ENCODE measurements at places on chromosomes 3 and 15. TPM values are rescaled to one million over a fixed set of nuclear protein-coding genes. Genes with fewer than 3 reads are reported as not detected.
A peak's percentile ranks its signal among the peaks of the same experiment; 100 is the strongest.

ISLR gene
- 70.7 TPM for total RNA-seq

DNA sequence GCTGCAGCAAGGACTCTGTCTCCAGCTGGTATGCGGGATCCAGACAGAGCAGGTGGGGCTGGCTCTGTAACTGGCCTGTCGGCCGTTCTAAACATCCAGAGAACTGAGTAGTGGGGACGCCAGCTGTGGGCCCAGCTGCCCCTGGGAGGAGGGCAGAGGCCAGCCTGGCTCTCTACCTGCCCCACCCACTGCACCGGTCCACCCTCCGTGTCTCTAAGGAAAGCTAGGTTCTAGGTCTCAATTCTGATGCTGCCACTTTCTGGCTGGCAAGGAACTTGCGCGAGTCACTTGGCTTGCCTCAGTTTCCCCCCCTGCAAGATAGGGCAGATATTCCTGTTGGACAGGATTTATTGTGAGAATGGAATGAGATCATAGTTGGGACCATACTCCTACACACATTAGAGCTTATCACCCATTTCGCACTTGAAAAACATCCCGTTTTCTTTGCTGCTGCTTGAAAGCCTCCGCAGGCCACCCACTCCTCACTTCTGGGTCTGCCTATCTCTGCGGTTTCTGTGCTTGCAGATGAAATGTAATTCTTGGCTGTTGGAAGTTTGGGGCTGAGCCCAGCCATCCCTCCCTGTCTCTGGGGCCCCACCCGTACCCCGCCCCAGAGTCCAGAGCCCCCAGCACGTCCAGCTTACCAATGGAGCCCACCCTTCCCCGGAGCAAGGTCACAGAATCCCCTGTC lies 65.8 kb downstream of the IQSEC1 start:
- DNase-seq = no peak

DNA sequence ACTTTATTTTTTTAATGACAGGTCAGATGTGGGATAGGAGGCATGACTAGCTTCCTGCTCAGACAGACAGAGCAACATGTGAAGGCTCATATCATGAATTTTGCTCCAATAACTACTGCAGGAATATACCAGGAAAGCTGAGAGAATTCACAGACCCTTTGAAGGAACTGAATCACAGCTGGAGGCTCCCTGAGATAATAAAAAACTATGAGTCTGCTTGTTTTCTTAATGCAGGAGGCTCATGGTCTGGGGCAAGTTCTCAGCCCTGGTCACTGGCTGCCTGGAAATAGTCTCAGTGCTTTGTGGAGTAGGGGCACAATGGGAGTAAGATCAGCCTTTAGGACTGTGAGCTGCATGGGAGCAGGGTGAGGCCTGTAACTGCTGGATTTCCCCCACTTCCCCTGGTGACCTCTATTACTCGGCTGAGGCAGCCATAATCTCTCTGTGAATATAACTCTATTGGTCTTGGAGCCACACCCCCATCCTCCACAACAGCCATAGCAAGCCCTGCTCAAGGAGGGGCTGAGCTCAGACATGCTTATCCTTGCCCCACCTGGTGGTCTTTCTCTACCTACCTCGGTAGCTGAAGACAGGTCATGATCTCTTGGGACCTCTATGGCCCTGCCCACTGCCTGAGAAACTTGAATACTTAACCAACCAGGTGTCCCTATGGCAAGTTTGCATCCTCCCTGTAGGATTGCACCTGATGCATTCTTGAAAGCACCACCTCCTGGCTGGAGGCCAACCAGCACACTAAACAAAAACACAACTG lies 281.6 kb upstream of the TMCO5A start:
- DNase-seq = no peak

DNA sequence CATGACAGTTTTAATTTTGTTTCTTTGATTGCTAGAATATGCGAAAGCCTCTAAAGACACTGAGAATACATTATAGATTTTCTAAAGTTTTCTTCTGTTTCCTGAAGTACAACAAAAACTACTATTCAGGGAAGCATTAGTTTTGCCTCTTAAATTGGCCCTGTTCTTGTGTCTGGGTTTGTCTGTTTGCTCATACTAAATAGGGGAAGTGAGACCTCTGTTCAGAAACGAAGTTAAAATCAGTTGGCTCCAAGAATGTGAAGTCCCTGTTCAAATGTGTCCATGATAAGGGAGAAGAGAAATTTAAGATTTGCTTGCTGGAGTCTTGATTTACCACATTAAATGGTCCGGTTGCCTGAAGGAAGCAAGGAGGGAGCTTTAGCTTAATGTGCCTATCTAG lies 327.3 kb upstream of the GBE1 start:
- DNase-seq = no peak

C3orf85 gene
- total RNA-seq = not detected

GRCh38 chr15:67917037-67917436 lies 77.2 kb upstream of the RNU6-1 start:
- DNase-seq = peak; percentile 32

DNA sequence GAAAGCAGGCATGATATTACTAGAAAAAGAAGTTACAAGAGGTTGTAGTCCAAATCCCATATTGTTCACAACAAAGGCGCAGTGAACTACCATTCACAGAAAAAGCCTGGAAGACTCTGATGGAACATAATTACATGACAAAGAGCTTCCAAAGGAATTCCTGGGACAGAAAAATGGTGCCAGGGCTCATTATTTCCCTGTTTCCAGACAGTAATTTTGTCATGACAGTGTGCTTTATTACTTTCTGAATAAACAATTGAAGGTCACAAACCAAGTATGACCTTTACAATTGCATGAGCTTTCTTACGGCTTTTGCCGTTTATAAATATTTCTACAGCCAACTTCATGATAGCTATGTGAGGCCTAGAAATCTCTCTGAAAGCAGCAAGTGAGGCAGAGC lies 61.0 kb downstream of the CYFIP1 start:
- no peak for DNase-seq

CCDC71 gene
- 47.0 TPM for total RNA-seq

VGLL3 gene
- 55.5 TPM for total RNA-seq

SAMMSON gene
- total RNA-seq = 0.14 TPM

DNA sequence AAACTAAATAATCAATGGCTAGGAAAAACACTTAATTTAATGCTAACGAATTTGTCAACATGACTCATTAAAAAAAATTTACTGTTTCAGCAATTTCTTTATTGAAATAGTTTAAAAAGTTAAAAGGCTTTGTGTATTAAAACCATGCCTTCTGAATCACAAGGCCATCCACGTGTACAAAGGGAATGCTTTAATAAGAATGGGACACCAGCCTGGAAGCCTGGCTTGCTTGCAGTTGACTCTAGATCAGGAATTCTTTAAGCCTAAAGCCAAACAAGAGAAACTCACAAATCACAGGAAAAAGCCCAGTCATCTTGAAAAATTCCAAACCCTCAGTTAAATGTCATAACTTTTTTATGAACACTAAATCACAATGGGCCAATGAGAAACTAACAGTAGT lies 137.6 kb downstream of the PEAK1 start:
- DNase-seq = no peak

DNA sequence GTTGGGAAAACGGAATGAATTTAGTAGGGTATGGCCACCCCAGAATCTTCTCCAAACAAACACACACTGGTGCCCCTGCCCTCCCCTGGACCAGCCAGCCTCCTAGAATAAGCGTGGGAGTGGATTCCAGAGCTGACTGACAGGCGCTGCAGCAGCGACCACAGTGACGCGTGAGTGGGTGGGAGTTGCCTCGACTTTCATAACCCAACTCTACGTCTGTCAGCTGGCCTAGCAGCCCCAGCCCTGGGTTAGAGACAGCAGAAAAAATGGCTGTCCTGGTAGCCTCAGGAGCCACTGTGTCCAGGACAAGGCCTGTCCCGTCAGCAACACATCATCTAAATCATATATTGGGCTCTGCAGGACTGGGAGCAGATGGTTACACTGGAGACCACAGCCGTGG lies 10.0 kb downstream of the PLA2G4B start:
- no peak for DNase-seq

- DNase-seq = peak; percentile 31
Measured at GRCh38 chr3:51942603-51943450, 664 bp downstream of the PARP3 start.

CPNE9 gene
- not detected for total RNA-seq

MUC20 gene
- 17.9 TPM for total RNA-seq

DNA sequence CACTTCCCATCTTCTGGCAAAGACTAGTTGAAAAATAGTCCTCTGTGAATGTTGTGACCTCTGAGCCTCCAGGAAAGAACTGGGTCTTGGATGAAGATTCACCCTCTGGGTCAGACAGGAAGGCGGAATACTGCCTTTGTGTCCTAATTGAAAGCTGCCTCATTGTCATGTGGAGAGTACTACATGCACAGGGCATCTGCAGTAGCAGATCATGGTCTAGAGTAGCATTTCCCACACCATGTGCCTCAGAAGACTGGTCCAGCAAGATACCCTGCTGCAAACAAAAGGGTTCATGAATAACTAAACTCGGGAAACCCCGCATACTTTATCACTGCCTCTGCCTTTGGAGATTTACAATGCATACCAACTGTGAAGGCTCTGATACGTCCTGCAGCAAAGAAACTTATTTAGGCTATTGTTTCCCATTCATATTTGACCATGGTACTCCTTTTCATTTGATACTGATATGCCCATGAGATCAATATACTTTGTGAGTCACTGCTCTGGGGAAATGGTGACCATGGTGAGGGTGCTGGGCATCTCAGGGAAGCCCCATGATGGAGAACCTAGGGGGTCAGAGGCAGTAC lies 22.7 kb downstream of the IRAK2 start:
- no peak for DNase-seq

DNA sequence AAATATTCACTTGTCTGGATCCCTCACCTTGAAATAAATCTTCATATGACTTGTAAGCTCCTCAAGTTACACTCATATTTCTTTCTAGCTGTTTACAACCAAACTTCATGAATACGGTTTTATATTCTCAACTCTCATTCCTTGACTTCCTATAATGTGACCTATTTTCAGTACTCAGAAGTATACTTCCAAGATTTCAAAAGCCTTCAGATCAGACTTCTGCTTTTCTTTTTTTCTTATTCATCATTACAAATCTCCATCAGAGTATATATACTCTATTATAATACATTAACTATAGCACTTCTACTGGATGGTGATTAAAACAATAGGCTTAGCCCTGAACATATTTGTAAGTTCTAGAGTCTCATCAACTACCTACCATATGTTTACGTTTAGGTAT lies 123.6 kb upstream of the ALCAM start:
- DNase-seq = no peak

DNA sequence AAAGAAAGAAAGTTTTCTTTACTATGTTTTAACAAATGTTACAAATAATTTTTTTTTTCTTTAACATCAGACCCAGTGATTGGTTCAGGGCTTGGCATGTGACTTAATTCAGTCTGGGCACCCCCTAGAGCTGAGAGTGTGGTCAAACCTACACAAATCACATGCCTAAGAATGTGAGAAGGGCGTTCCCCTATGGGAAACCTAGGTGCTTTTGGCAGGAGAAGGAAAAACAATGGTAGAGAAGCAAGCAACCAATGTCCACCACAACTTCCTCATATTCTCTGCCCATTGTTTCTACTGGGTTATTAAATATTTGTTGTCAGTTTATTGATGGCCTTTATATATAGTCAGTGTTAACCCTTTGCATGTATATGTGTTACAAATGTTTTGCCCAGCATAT lies 21.4 kb upstream of the PIAS1 start:
- no peak for DNase-seq

- DNase-seq = no peak
Measured at GRCh38 chr15:33113666-33114373, 80.7 kb downstream of the FMN1 start.

- DNase-seq = no peak
Measured at GRCh38 chr3:59675495-59675894, 625.7 kb upstream of the CFAP20DC start.

RRP9 gene
- total RNA-seq = 18.6 TPM

GRCh38 chr3:66423791-66424190 lies 77.0 kb downstream of the LRIG1 start:
- no peak for DNase-seq

GRCh38 chr3:47464588-47464987 lies 11.2 kb downstream of the SCAP start:
- DNase-seq = no peak

PLSCR2 gene
- total RNA-seq = not detected

SERINC4 gene
- total RNA-seq = 3.9 TPM

GRCh38 chr15:69979262-69979661 lies 118.5 kb downstream of the TLE3 start:
- no peak for DNase-seq

TGM5 gene
- total RNA-seq = 11.3 TPM

Data from prostate gland (tissue), 2 donors.